ENCODE measurements at places on chromosomes 4 and X.

- no peak for DNase-seq
These were observed 70.3 kb downstream of the APBB2 start for GRCh38 chr4:41144040-41144379.

DNA sequence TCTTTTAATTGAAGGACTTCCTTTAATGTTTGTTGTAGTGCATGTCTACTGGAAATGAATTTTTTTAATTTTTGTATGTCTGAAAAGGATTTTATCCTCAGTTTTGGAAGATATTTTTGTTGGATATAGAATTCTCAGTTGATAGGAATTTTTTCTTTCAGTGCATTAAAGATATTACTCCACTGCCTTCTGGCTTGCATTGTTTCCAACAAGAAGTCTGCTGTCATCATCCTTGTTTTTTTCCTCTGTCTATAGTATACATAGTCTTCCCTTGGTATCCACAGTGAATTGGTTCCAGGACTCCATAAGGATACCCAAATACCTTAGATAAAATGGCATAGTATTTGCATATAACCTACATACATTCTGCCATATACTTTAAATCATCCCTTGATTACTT lies 33.5 kb downstream of the SCD5 start:
- no peak for DNase-seq

DNA sequence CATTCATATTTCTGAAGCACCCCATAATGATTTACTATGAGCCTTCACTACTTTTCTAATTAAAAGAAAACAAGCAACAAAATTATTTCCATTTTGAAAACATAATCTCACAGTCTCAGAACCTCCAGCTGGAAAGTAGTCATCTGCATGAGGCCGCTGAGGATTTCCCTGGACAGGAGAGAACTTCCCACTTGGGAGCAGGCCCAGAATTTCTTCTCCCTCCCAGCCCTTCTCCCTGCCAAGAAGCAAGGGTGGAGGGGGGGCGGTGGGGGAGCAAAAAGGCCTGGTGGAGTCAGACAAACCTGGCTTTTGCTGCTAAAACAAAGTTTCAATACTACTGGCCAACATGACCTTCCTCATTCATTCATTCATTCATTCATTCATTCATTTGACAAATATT lies 167.3 kb downstream of the PJA1 start:
- no peak for DNase-seq

GRCh38 chr4:152340818-152341217 lies 195.1 kb downstream of the FBXW7 start:
- DNase-seq = no peak

GRCh38 chr4:38703635-38704034 lies 39.6 kb downstream of the KLF3 start:
- DNase-seq = no peak

- no peak for DNase-seq
These were observed 4.6 kb upstream of the RS1 start for GRCh38 chrX:18676470-18676869.

- DNase-seq = no peak
These were observed 25.6 kb downstream of the SPATA18 start for GRCh38 chr4:52076731-52077130.

GRCh38 chr4:86531440-86531839 lies 62.7 kb upstream of the PTPN13 start:
- DNase-seq = no peak

GRCh38 chr4:135269125-135269890 lies 1067.7 kb upstream of the PABPC4L start:
- DNase-seq = no peak

DNA sequence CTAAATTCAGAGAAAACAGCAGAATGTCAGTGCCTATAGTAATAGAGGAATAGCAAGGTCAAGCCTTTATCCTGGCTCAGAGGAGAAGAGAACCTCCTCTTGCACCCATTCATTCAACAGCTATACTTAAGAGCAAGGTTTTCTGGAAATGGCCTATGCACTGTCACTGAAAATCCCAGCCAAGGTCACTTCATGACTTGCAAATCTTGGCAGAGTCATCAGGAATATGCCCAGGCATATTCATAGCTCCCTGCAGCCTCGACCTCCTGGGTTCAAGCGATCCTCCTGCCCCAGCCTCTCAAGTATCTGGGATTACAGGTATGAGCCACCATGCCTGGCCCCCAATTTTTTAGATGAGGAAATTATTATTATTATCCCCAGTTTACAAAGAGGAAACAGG lies 35.8 kb upstream of the NOCT start:
- DNase-seq = no peak

GRCh38 chr4:70705183-70706043 lies 16.4 kb upstream of the RUFY3 start:
- peak; percentile 68 for DNase-seq

- no peak for DNase-seq
These were observed 685 bp upstream of the NDNF start for GRCh38 chr4:121073004-121073435.

- no peak for DNase-seq
These were observed 20.5 kb downstream of the NOP14 start for GRCh38 chr4:2942532-2943363.

DNA sequence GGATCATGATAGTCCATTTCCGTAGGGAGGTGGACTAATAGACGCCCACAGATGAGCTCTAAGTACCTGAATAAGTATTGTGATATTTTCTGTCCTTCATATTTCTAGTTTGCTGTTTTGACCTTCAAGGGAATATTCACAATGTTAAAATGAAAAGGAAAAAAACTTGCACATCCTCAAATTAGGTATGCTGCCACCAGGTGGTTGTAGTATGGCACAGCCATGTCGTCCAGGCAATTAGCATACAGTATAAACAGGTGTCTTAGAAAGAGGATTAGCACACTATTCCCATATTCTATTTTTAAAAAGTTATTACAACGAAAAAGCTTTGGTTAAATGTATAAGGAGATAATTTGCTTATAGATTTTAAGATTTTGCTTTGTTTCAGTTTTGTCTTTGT lies 802.0 kb downstream of the RPA4 start:
- DNase-seq = no peak

DNA sequence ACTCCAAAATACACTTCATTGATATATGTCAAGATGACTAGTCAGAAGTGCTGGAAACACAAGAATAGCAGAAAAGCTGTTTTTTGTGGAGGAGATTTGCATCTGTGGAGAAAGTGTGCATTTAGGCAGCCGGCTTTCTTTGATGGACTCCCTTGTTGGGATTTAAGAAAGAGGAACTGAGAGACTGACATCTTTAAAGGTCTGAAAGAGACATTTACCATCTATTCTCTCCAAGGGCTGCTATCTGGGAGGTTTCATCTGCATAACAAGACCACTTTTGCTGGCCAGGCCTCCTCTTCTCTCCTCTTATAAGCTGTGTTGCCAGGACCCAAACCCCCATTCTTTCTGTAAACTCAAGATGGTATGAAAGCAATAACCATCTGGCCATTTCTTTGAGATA lies 1065.0 kb downstream of the NLGN4X start:
- no peak for DNase-seq

DNA sequence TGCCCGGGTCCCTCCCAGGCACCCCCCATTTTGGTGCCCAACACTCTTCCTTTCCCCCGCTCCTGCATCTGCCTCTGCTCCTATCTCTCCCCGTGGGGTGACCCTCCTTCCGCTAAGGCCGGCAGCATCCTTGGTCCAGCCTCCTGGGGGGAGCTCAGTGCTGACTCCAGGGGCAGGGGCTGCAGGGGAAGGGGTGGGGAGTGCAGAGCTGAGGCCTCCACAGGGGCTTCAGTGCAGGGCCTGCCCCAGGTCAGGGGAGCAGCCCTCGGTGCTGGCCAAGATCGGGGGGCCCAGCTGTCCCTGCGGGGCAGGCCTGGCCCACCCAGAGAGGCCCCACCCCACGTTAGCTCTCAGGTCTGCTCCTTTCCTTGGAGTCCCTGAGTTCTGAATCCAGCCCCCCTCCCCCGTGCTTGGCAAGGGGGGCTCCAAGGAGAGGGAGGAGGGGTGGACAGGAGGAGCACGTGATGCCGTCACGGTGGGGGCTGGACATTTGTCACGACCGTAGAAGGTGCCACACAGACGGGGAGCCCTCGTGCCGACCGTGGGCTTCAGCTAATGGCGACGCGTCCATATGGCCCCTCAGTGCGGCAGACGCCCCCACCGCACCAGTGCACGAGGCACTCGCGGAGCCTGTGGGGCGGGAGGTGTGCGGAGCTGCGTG lies 63.5 kb upstream of the ADRA2C start:
- no peak for DNase-seq

DNA sequence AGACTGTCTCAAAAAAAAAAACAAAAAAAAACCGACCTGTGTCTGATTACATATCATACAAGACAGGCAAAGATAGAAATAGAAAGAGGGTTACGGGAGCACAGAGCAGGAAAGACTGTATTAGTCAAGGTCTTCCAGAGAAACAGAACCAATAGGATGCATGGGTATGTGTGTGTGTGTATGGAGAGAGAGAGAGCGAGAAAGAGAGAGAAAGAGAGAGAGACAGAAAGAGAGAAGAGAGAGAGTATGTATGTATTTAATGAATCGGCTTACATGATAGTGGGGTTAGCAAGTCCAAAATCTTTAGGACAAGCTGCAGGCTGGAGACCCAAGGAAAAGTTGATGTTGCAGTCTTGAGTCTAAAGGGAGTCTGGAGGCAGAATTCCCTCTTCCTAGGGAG lies 7.5 kb upstream of the DDX3X start:
- DNase-seq = no peak

DNA sequence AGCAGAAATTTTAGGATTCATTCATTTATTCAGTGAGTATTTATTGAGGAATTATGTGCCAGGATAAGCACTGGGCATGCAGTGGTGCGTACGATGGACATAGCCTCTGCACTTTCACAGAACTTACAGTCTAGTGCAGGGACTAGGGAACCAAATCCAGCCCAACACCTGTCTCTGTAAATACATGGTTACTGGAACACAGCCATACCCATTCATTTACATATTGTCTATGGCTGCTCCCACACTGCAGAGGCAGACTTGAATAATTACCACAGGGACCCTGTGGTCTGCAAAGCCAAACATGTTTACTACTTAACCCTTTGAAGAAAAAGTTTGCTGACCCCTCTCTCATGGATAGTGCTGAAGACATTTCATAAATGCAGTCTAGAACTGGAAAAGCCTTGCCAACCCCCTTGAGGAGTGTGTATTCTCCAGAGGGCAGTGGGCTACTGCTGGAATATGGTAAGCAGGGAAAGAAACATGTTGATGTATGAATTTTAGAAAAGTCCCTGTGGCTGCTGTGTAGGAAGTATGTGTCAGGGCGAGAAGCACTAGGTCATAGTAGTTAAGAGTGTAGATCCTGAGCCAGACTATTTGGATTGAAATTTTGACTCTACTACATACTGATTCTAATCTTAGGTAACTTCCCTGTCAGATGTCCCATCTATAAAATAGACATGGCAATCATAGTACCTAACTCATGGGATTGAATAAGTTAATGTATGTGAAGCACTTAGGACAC lies 75.5 kb downstream of the GALNT7 start:
- DNase-seq = no peak

DNA sequence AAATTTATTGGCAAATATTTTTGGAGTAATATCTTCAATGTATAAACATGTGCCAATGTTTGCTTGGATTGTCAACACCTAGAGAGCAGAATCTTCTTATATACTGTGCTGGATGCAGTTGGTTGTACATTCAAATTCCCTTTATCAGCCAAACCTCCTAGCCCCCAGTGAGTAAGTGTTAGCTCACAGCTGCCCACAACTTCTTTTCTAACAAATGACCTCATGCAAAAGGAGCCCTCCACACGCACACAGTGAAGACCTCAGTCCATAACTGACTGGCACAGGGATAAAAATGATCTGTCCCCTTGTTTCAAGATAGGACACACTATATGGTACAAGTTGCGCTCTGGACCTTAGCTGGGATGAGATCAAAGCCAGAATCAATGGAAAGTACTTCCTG lies 458.0 kb upstream of the NWD2 start:
- DNase-seq = no peak

DNA sequence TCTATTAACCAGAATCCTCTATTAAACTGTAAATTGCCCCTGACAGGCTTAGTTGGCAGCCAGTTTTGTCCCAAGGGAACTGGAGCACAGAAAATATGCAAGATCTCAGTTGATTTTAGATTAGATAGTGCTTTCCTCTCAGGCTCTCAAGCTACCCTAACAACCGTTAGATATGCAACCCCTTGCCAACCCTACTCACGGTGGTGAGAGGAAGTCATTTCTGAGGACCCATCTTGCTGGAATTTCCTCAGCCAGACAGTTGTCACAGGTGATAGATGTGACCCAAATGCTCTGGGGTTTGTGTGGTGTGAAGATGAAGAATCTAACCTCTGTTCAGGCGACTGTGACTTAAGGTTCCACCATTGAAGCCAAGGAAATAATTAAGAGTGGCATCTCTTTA lies 447.1 kb downstream of the MID1IP1 start:
- DNase-seq = no peak

DNA sequence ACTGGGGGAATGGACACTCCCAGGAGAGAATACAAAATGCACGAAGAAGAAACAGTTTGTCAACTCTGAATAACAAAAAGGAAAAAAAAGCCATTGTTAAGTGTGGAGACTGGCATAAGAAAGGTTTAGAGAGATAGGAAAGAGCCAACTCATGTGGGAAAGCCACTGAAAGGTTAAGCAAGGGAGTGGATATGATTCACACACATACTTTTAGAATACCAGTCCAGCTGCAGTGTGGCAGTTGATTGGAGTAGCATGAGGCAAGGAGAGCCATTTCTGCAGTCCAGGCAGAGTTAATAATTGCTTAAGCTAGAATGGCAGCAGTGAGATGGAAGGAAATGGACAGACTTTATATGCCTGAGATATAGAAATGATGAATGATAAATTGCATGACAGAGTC lies 36.9 kb upstream of the ADAD1 start:
- no peak for DNase-seq

DNA sequence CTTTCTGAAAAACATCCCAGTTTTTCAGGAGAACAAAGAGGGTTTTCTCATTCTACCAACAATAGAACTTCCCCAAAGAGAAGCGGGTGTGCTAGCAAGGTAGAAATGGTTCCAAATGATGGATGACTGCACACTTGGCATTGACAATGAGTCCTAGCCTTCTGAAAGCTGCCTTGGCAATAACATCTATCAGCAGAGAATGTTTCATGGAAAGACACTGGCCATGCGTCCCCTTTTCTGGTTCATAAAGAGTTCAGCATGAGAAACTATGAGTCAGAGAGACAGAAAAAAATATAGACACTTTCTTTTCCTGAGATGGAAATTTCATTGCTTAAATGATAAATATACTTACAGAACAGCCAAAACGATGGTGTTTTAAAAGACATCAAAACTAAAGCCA lies 236.9 kb upstream of the PRKX start:
- no peak for DNase-seq

Measured in effector CD8-positive, alpha-beta T cell (primary cell).